Trophoblast cell (in vitro differentiated cells and primary cell): ENCODE measurements at places on chromosomes 11 and 22.
A peak's percentile ranks its signal among the peaks of the same experiment; 100 is the strongest.

DNA sequence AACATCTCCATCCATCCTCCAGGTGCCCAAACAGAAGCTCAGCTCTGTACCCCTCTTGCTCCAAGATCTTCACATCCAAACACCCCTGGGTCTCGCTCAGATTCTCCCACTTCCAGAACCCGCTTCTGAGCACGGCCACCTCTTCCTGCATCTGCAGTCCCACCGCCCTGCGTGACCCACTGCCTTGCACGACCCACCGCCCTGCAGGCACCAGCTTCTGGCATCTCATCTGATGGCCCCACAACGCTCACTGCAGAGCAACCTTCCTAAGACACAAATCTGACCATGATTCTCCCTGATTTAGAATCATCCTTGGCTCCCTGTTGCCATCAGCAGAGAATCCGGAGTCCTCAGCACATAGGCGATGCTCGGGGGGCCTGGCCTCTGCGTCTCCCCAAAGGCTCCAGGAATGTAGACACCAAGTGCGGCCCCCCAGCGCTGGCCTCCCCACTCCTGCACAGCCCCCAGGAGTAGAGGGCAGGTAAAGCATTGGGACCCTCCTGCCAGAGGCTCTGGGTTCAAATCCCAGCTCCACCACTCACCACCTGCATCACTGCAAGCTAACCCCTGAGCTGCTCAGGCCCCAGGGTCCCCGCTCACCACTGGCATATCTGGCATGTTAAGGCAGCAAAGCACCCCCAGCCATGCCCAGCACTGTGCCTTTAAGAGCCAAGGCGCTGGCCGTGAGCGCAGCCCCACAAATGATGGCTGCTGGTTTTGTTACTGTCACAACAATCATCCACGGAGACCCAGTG, 459.3 kb downstream of the BRD1 start:
- no peaks in the 10 kb centered on the region for H3K27me3 ChIP-seq
- no peak overlapping the region for H3K27ac ChIP-seq
- H3K4me1 ChIP-seq, result peaks cover 9% of the 10 kb centered on the region
- no peak for DNase-seq
- no peak overlapping the region for H3K4me3 ChIP-seq
- H3K36me3 ChIP-seq, result no peaks in the 10 kb centered on the region

GRCh38 chr22:48025096-48025495, 1262.6 kb downstream of the TBC1D22A start:
- no peak for DNase-seq
- no peak overlapping the region for H3K4me3 ChIP-seq
- no peaks in the 10 kb centered on the region for H3K4me1 ChIP-seq

DNA sequence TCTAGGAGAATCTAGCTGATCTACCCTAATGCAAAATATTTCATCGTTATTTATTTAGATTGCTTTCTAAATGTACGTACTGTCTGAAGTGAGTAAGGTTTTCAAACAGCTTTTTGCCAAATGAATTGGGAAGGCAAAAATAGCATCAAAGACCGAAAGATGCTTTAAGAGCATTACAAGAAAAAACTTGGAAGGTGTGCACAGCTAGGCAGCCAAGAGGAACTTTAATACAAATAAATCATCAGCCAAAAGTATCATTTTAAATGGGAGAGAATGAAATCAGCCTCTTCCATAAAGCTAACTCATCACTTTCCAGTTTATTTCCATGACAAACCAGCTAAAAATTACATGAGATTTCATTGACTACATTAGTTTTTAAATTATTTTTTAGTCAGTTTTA, 30.2 kb upstream of the CFAP300 start:
- no peaks in the 10 kb centered on the region for H3K27me3 ChIP-seq
- H3K27ac ChIP-seq, result no peak overlapping the region
- no peak for DNase-seq

- no peak overlapping the region for H3K27ac ChIP-seq
- no peak for DNase-seq
- peaks cover 12% of the 10 kb centered on the region for H3K36me3 ChIP-seq
- no peaks in the 10 kb centered on the region for H3K4me1 ChIP-seq
Observed at GRCh38 chr22:46897246-46897623, 134.8 kb downstream of the TBC1D22A start.

- no peak overlapping the region for H3K4me3 ChIP-seq
- H3K27me3 ChIP-seq, result no peaks in the 10 kb centered on the region
- no peak overlapping the region for H3K27ac ChIP-seq
- no peak for DNase-seq
- no peaks in the 10 kb centered on the region for H3K36me3 ChIP-seq
Observed at GRCh38 chr22:25067851-25068421, 115.4 kb downstream of the KIAA1671 start.

- no peak for DNase-seq
- no peaks in the 10 kb centered on the region for H3K27me3 ChIP-seq
- no peak overlapping the region for H3K27ac ChIP-seq
Observed at GRCh38 chr11:61794579-61794978, 1.9 kb downstream of the FEN1 start.

DNA sequence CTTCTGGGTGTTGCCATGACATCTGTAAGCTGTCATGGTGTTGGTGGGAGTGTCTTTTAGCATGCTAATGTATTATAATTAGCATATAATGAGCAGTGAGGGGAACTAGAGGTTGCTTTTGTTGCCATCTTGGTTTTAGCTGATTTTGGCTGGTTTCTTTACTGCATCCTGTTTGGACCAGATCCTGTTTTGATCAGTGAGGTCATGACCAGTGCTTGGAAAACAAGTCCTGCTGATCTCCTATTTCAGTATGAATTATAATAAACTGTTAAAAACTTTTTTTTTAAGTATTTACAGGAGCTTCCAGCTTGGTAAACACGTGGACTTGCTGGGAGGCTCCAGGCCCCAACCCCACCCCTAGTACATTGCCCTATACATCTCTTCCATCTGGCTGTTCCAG, 30.5 kb upstream of the P4HA3 start:
- H3K4me3 ChIP-seq, result no peak overlapping the region
- no peaks in the 10 kb centered on the region for H3K36me3 ChIP-seq
- DNase-seq, result no peak
- H3K4me1 ChIP-seq, result no peaks in the 10 kb centered on the region
- no peaks in the 10 kb centered on the region for H3K27me3 ChIP-seq

DNA sequence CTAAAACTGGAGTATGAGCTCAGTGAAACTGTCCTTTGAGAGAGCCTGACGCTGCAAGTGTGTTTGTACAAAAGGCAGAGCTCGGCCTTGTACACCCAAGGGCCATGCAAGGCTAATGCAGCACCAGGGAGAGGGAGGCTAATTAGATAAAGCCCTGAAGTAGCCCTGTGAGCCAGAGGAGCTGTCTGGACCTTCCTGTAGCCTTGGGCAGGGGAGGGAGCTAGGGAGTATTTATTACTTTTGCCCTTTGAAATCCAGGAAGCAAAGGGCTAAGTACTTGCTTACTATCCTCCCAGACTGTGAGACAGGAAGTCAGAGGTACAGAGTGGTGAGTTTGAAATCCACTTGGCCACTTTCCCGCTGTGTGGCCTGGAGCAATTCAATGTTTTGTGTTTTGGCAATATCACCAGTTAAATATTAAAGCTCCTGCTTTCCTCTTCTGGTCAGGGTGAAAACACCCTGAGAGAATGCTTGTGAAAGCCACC, 10.2 kb upstream of the LDHA start:
- no peak overlapping the region for H3K4me3 ChIP-seq
- peaks cover 14% of the 10 kb centered on the region for H3K4me1 ChIP-seq
- DNase-seq, result peak; percentile 43
- H3K27ac ChIP-seq, result peak overlapping the region; percentile 59
- H3K36me3 ChIP-seq, result no peaks in the 10 kb centered on the region

GRCh38 chr11:106457727-106458126, 380.3 kb downstream of the AASDHPPT start:
- H3K4me1 ChIP-seq, result peaks cover 5% of the 10 kb centered on the region

DNA sequence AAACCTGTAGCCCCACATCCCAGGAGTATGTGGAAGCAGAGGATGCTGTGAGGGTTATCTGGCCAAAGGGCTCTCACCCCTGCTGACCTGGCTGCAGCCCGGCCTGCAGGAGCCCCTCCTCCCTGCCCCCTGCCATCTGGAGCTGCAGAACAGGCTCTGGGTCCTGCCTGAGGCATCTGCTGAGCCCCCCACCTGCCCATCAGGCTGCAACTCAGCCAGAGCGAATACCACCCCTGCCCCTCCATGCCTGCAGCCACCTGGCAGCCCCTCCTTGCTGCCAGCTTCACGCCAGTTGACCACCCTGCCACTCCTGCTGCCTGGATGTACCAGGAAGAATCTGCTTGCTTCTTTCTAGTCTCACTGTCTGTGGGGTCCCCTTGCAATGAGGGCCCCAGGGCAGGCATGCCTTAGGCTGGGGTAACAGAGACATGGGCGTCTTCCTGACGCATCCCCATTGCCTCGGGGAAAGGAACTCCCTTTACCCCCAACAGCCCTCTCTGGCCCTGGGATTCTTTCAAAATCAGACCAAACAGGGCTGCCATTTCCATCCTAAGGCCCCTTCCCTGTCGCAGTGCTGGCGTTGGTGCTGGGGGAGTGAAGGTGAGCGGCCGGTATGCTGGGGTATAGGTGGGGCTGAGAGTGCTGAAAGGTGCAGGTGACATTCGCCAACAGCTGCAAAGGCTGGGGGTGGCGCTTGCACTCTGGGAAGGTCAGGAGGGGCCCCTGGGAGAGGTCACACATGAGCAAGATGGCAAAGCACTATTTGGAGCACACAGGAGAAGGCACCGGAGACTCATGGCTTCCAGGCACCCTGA, 1334.6 kb downstream of the TBC1D22A start:
- H3K27ac ChIP-seq, result no peak overlapping the region
- H3K4me3 ChIP-seq, result no peak overlapping the region
- peaks cover 3% of the 10 kb centered on the region for H3K4me1 ChIP-seq
